AG04449 (cell line): ENCODE measurements at places on chromosomes 12 and 14.
A peak's percentile ranks its signal among the peaks of the same experiment; 100 is the strongest.

GRCh38 chr12:42030588-42030987 is 114.1 kb downstream of the GXYLT1 start:
- no peak for DNase-seq

- no peak for DNase-seq
Measured at GRCh38 chr14:38931969-38932652, 170.9 kb downstream of the SEC23A start.

- no peak for DNase-seq
Measured at GRCh38 chr14:63045612-63046320, 508 bp upstream of the KCNH5 start.

DNA sequence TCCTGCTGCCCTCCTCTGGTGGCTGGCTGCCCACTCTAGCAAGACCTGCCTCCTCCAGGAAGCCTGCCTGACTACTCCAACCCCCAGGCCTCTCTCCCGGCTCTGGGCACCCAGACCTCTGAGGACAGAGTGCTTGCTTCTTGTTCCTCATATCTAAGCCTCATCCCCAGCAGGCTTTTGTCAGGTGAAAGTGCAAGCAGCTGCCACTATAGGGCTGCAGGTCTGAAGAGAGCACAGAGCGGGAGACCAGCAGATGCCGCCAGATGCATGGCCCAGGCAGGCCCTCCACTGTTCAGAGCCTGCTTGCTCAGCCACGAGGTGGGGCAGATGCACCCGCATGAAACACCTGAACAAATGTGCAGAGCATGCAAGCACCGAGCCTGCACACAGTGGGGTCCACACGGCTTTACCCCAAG is 73.0 kb downstream of the SERPINA3 start:
- DNase-seq = no peak

DNA sequence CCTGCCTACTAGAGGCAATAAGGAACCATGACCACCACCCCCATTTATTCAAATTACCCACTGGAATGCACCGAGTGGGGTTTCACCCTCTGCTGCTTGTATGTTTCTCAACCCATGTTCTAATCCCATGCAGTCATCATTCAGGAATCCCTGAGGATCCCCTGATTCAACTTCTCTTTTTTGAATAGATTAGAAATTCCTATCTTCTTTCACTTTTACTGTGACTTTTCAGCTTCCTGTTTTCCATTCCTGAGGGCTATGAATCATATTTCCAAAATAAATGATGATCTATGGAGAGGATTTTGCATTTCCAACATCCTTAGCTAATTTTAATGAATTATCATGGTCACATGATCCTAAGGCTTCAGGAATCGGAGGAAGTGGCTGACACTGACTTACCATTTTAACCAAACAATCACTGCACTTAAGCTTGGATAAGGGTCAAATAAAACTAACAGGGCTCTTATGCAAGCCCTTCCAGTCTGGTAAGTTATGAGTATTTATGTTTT is 19.4 kb upstream of the P2RX4 start:
- peak; percentile 87 for DNase-seq

DNA sequence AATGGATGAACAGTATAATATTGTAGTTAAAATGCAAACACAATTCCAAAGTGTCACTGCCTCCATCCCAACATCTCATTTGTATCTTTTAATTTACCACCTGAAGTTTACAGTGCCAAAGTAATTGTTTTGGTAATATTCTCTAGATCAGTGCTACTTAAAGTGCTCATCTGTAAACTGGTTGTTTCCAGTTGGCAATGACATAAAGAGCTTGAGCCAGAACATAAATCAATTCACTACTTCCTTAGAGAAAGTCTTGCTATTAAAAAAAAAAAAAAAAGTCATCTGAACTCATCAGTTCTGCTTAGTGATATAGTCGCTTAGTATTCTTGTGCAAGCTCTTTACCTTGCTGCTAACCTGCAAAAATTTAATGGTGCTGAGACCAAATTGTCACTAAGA is 16.4 kb downstream of the PLCZ1 start:
- no peak for DNase-seq

DNA sequence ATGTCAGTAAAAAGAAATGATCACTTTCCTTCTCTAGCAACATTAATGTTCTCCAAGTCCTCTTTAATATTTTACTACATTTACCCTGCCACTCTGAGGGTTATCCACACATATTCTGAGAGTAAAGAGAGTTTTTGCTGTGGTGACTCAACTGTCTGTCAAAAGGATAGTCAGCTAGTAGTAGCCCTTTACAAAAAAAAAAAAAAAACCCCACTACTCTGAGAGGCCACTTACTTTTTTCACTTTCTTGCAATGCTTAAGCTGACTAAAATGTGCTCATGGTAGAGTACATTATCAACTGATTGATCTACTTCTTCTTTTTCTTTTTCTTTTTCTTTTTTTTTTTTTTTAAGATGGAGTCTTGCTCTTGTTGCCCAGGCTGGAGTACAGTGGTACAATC is 27.6 kb upstream of the PPM1A start:
- no peak for DNase-seq

DNA sequence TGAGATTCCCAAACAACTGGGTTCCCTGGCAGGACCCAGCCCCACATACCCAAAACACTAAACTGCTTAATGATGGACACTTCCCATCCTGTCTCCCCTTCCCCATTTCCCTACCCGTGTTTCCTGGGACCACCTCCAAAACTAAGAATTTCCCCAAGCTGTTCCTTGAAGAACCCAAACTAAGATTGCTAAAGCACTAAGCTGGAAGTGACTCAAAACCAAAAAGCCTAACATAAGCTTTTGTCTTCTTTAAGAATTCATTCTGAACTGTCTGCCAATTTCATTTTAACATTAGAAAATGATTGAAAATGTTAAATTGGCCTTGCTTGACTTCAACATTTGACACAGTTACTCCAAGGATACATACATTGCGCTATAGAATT is 29.5 kb upstream of the STAB2 start:
- DNase-seq = no peak

DNA sequence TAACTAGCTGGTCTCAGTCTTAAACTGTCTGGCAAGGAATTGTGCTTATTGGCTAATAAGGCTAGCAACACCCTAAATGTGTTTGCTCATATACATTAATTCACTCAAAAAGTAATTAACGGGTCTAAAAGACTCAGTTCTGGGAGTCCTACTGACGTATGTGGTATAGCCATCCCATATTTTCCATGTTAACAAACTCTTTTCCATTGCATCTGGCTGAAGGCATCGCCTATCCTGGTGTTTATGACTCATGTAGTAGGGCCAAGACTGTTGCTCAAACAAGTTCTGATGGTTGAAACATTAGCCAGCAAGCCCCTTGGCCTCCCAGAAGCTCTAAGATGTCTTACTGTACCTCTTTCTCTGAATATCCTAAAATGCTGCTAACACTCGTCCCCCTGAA is 98.5 kb downstream of the PHLDA1 start:
- peak; percentile 42 for DNase-seq
